ENCODE measurements at places on chromosomes 7 and 10.
A peak's percentile ranks its signal among the peaks of the same experiment; 100 is the strongest.

- no peak for DNase-seq
Observed at GRCh38 chr7:119974972-119975371, 298.0 kb upstream of the KCND2 start.

DNA sequence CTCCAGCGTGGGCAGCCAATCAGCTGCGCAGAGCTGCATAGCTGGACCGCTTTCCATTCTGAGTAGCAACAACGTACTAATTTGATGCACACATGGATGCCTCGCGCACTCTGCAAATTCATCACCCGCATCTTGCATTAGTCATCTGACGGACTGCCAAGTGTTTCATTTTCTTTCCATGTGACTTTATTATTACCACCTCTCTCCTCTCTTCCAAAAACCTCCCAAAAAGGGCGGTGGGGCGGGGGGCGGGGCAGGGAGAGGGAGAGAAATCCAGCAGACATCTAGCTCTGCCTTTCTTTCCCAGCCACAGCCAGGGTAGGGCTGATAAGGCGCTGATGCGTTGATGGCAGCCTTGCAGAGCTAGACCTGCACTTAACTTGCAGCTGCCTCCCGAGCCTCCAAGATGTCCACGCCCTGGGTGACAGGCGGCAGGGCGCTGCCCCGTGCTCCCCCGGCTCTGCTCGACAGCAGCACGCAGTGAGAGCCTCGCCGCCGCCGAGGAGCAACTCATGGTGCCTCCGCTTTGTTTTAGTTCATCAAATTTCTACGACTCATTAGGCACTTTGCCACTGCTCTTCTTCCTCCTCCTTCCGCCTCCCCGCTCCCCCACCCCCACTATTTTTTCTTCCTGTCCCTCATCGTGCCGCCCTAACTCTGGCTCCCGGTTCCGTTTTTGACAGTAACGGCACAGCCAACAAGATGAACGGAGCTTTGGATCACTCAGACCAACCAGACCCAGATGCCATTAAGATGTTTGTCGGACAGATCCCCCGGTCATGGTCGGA is 147.3 kb downstream of the CELF2 start:
- DNase-seq = peak; percentile 85

DNA sequence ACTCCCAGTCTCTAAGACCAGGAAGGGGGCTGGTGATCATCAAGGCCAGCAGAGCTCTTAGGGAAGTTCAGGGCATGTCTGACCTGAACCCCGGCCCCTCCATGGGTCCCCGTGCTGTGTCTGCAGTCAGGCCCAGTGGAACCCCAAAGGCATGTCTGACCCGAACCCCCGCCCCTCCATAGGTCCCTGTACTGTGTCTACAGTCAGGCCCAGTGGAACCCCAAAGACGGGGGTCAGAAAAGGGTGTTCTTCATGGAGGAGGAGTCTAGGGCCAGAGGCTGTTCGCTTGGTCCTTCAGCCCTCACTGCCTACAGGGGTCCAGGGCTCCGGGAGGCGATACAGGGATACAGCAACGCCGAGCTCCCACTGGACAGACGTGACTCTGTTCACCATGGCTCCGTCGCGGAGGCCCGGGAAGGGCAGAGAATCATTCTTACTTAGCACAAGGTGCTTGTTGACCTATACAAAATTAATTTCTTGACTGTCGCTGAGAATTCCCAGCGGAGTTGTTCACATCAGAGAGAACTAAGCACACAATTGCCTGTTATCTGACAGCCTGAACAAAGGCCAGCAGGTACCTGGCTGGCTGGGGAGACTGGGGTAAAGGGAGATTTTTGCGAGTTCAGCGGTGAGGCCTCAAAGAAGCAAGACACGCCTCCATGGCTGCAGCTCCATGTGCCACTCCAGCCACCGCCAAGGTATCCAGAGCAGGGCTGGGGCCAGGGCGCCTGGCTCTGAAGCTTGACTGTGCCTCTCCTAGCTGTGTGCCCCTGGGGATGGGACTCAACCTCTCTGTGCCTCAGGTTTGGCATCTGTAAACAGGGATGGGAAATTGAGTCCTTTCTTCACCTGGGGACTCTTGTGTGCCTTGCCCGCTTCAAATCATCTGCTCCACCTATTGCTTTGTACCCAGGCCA is 26.8 kb downstream of the EN2 start:
- no peak for DNase-seq

DNA sequence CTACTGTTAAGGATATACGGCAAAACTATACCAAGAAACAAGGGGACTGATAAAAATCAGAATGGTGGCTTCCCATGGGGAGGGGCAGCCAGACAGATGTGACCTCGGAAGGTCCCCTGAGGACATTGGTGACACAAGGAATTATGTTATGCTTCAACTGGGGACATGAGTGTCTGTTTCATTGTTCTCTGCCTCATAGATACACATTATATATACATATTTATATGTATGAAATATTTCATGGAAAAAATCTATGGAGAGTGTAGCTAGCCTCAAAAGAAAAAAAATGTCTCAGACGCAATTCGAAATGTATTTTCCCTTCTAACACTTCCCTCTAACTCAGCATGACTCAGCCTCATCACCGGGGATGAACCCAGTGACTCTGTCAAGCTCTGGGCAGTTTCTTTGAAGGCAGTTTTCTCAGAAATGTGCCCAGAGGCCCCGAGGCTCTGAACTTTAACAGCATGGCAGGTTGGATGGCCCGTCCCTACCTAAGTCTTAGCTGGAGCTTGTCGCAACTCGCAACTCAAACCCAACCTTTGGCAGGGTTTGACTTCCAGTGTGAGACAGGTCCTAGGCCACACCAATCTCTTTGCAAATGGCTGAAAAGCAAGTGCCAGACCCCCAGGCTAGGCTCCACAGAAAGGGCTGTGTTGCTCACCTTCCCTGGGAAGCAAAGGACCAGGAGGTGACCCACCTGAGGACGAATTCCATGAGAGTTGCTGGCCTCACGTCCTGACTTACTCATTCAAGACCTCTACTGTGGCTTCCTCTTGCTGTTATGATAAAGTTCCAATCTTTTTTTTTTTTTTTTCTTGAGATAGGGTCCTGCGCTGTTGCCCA is 86.9 kb downstream of the CARD11 start:
- peak; percentile 75 for DNase-seq

DNA sequence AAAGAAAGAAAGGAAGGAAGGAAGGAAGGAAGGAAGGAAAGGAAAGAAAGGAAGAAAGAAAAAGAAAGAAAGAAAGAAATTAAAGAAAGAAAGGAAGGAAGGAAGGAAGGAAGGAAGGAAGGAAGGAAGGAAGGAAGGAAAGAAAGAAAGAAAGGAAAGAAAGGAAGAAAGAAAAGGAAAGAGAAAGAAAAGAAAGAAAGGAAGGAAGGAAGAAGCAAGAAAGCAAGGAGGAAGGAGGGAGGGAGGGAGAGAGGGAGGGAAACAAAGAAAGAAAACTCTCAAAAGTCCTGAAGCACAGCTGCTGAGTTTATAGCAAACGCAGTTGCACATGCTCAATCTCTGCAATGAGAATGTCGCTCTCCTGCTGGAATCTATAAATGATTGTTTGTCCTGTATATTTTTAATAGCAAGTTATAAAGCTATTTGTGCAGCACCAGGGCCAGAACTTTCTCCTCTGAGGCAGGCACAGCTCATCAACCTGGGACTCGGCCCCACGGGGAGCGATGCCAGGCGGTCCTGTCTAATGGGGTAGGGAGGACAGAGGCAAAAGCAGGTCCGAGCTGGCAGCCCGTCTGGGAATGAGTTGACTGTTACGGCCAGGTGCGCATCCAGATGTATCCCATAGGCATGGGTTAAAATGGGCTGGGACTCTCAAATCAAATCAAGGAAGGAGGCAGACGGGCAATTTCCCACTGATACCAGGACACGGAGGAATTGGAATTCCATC is 118.0 kb upstream of the PFKP start:
- DNase-seq = no peak

GRCh38 chr7:104444017-104444416 is 115.6 kb downstream of the LHFPL3 start:
- DNase-seq = no peak

- DNase-seq = no peak
Observed at GRCh38 chr10:85457191-85457590, 909.4 kb downstream of the GRID1 start.

DNA sequence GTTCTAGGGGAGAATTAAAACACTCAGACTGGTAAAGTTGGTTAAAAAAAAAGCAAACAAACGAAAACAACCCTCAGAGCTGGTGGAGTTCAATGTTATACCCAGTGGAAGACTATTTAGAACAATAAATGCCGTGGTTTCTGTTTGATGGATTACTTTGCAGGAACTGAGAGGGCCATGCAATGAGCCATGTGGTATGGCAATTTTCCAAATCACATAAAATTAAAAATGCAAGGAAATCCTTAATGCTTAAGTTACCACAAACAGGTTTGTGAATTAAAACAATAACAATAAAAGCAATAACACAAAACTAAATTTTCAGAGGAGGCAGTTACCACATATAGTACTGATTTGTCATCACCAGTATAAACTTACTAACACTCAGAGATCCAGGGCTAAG is 96.9 kb downstream of the RTKN2 start:
- DNase-seq = no peak

GRCh38 chr10:84685047-84685660 is 356.8 kb downstream of the CCSER2 start:
- no peak for DNase-seq

GRCh38 chr10:120746001-120746777 is 105.0 kb upstream of the WDR11 start:
- DNase-seq = no peak

- no peak for DNase-seq
Observed at GRCh38 chr7:70808876-70809275, 323.1 kb upstream of the GALNT17 start.

- DNase-seq = peak; percentile 41
Observed at GRCh38 chr10:104824380-104825006, 183.4 kb downstream of the SORCS3 start.

DNA sequence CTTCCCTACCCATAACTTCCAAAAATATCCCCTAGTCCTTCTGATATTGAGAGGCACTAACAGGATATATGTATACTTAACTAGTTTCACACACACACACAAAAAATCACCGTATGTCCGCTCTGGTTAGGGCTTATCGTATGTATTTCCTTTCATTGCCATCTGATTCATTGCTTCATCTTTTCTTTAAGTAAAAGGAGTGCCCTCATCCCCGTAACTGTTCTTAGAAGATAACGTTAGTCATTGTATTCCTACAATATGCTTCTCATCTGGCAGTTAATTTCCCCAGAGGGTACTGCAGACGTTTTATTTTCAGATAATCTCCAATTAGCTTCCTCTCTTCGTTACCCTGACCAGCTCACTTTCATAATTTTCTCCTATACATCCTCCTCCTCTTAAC is 37.3 kb downstream of the NRCAM start:
- peak; percentile 10 for DNase-seq

GRCh38 chr10:53276797-53277196 is 504.2 kb upstream of the MBL2 start:
- no peak for DNase-seq

DNA sequence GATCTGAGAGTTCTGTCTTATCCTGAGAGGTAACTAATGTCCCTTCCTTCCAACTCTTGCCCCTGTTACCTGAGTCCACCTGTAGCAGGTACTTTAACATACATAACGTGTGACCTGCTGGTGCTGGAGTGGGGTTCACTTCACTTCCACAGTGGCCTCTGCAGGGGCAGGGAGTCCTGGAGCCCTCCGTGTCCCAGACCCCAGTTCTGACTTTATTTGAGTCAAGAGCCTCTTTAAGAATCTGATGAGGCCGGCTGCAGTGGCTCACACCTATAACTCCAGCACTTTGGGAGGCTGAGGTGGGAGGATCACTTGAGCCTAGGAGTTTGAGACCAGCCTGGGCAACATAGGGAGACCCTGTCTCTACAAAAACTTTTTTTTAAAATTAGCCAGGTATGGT is 117.0 kb upstream of the RET start:
- DNase-seq = no peak

GRCh38 chr10:77630507-77630848 is 7.1 kb downstream of the KCNMA1 start:
- DNase-seq = no peak

GRCh38 chr10:72020914-72021809 is 57.0 kb downstream of the CHST3 start:
- no peak for DNase-seq

GRCh38 chr10:91462423-91462822 is 52.3 kb downstream of the HECTD2 start:
- peak; percentile 92 for DNase-seq

GRCh38 chr7:94697035-94697974 is 41.4 kb upstream of the SGCE start:
- peak; percentile 93 for DNase-seq

- DNase-seq = no peak
Observed at GRCh38 chr10:27147701-27148100, 6.5 kb downstream of the YME1L1 start.

- DNase-seq = no peak
Observed at GRCh38 chr10:112911206-112911605, 38.8 kb upstream of the TCF7L2 start.

DNA sequence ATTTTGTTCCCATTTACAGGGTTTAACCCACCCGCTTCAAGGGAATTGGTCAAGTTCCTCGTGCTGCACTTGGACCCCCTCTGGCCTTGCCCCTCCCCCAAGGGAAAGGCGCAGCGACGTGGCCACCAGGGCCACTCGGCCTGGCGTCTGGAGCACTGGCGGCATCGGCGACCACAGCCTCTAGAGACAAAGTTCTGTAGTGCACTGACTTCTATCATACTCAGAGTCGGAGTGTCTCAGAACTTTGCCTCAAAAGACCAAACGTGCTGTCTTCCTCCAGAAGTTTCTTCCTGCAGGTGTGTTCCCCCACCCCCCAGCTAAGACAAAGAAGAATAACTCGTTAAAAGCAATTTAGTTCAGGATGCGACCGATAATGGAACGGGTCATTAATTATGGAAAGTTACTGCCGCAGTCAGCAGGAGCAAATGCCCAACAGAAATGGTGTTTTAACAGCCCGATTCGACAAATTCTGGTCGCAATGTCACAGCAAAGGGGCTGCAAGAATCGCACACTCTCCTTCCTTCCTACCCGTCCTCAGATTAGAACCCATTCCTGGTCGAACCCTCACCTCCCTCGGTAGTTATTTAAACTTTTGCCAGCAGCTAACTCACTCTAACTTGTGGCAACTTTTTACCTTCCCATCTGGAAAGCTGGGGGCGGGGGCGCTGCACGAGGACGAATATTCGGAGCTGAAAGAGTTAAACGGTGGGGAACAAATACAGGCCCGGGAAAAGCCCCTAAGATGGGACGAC is 202.1 kb upstream of the NFE2L3 start:
- DNase-seq = no peak

- DNase-seq = no peak
Observed at GRCh38 chr10:122206471-122207065, 64.5 kb upstream of the BTBD16 start.

GRCh38 chr7:108818742-108819141 is 249.1 kb downstream of the DNAJB9 start:
- no peak for DNase-seq

DNA sequence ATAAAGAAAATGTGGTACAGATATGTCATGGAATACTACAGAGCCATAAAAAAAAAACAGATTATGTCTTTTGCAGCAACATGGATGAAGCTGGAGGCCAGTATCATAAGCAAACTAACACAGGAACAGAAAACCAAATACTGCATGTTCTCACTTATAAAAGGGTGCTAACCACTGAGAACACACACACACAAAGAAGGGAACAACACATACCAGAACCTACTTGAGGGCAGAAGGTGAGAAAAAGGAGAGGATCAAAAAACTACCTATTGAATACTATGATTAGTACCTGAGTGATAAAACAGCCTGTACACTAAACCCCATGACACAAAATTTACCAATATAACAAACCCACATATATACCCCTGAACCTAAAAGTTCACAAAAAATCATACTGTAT is 144.6 kb downstream of the TPK1 start:
- DNase-seq = no peak

GRCh38 chr10:78533098-78533497 is 499.4 kb downstream of the RPS24 start:
- DNase-seq = no peak
